AG10803 (cell line): ENCODE measurements at places on chromosomes 5 and 9.
A peak's percentile ranks its signal among the peaks of the same experiment; 100 is the strongest.

DNA sequence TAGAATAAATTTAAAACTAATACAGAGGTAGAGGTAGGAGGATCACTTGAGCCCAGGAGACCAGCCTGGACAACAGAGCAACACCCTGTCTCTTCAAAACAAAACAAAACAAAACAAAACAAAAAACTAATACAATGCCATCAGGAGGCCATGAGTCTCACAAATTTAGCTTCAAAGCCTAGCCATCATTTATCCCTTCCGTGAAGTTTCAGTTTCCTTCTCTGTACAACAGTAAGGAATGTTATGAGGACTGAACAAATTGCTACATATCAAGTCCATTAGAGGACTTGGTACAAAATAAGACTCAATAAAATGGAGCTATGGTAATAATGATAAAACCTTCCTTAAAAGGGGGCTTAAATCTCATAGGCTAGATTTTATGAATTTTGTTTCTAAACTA lies 60.8 kb downstream of the MAPKAP1 start:
- peak; percentile 54 for DNase-seq

GRCh38 chr9:125189011-125189360 lies 617 bp downstream of the PPP6C start:
- DNase-seq, result no peak

DNA sequence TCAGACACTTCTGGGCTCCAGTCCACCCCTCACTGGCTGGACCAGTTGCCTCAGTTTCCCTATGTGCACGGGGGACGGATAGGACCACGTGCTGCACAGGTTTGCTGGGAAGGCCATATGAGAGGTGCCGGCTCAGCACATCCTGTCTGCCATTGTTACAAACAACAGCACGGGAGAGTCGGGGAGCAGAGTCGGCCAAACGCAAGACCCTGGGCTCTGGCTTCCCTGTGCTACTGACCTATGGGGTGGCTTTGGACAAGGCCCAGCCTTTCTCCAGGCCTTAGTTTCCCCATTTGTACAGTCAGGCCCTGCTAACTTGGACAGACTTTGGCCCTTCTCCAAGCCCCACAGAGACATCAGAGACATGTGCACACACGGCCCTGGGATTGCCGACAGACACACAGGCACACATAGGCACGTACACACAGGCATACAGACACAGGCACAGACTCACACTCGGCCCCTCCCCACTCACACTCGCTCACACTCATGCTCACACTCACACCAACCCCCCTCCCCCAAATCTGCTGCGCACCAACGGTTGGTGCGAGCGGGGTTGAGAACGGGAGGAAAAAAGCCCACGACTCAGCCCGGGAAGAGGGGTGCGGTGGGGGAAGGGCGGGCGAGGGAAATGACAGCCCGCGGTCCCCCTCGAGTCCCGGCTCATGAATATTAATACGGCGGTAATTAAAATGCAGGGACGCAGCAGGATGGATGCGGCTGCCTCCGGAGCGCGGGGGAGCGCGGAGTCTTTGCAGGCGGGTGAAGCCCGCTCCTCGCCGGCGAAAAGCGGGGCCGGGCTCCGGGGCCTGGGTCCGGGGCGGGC lies 133.0 kb downstream of the C9orf50 start:
- peak; percentile 77 for DNase-seq

- DNase-seq, result peak; percentile 80
Measured at GRCh38 chr9:72315089-72315509, 49.9 kb downstream of the ZFAND5 start.

- no peak for DNase-seq
Measured at GRCh38 chr5:161460741-161461140, 85.8 kb downstream of the GABRB2 start.
